ENCODE measurements at places on chromosomes 1 and 21. TPM values are rescaled to one million over a fixed set of nuclear protein-coding genes. Genes with fewer than 3 reads are reported as not detected.

The VCAM1 gene
- total RNA-seq: 0.07 TPM

The ACTA1 gene
- total RNA-seq: not detected

The CCDC27 gene
- not detected for total RNA-seq

The BACE2 gene
- 62.4 TPM for total RNA-seq

The SYT6 gene
- total RNA-seq: not detected

The PRPF38B gene
- 7.2 TPM for total RNA-seq

The PRMT6 gene
- total RNA-seq: 20.2 TPM

The UQCRH gene
- total RNA-seq: 612 TPM

The CHRM3 gene
- total RNA-seq: under 0.01 TPM

The POU3F1 gene
- 1.6 TPM for total RNA-seq

The CFHR5 gene
- total RNA-seq: not detected

The CGN gene
- 10.7 TPM for total RNA-seq

The LYPD8 gene
- not detected for total RNA-seq
